ENCODE measurements at places on chromosomes 1 and 21.
A peak's percentile ranks its signal among the peaks of the same experiment; 100 is the strongest.

- DNase-seq: peak; percentile 3
These were observed 29.1 kb upstream of the KIAA0040 start for GRCh38 chr1:175221557-175222175.

DNA sequence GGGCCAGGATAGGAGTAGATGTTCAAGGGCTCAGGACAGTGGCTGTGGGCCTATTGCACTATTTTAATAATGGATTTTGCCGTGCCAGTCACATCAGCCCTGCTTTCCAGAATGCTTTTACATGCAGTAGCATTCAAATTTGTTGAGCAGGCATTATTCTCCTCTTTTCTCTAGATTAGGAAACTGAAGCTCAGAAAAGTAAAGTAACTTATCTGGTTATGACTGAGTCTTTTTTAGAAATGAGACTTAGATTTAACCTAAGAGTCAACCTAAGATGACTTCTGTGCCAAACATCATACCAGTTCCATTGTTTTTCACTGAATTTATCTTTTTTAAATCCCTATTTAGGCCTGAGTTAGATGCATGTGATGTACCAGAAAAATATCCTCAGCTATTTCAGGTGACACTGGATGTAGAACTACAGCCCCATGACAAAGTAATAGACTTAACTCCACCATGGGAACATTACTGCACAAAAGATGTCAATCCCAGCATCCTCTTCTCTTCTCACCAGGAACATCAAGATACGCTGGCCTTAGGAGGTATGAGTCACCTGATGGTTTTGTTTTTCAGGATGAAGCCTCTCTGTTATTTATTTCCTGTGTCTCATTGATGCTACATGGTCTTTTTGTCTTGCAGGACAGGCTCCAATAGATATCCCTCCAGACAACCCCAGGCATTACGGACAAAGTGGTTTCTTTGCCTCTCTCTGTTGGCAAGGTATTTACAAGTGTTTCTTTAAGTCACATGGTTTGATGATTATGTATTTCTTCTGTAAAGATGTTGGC, 31.4 kb upstream of the LEPR start:
- peak; percentile 2 for DNase-seq

- no peak for DNase-seq
These were observed 1.8 kb upstream of the PGLYRP4 start for GRCh38 chr1:153350321-153350957.

GRCh38 chr1:164695956-164696665, 137.1 kb downstream of the PBX1 start:
- peak; percentile 59 for DNase-seq

DNA sequence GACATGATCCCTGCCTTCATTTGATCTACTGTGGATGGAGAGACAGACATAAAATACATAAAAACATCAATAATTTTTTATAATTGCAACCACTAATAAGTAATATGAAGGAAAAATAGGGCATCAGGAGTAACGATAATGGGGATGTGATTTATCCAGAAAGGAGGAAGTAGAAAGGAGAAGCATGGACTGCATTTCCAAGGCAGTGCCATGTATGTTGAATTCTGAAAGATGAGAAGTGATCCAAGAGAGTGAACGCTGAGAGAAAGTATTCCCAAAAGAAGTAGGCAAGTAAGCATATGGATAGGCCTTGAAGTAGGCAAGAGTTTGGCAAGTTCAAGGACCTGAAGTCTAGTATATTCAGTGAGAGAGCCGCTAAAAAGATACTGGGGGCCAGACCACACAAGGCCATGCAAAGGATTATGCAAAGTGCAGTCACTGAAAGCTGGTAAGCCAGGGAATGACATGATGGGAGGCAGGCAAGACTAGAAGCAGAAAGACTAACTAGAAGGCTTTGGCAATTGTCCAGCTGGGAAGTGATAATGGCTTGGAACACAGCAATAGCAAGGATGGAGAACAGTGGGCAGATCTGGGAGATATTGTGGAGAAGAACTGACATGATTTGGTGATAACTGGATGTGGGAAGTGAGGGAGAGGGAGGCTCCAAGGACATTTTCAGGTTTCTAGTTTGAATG, 85.9 kb downstream of the TM2D1 start:
- peak; percentile 20 for DNase-seq

DNA sequence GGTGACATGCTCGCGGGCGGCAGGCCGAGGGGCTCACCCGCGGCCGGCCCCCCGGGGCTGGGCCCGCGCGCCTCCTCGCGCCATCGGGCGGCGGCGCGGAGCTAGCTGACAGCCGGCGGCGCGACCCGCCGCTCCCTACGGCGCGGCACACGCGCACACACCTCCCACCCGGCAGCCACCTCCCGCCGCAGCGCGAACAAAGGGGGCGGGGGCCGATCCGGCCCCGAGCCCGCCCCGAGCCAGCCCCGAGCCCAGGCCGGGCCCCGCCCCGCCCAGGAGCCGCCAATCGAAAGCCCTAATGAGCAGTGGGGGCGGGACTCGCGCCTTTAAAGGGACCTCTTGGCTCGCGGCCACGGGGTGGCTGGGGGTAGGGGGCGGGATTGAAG, at the start of gene KIF21B:
Gene KIF21B (minus strand): TSS at position 198 of the 386 bp plus-strand sequence. CDS start 331 bp downstream, outside the sequence.
- DNase-seq: peak; percentile 80

DNA sequence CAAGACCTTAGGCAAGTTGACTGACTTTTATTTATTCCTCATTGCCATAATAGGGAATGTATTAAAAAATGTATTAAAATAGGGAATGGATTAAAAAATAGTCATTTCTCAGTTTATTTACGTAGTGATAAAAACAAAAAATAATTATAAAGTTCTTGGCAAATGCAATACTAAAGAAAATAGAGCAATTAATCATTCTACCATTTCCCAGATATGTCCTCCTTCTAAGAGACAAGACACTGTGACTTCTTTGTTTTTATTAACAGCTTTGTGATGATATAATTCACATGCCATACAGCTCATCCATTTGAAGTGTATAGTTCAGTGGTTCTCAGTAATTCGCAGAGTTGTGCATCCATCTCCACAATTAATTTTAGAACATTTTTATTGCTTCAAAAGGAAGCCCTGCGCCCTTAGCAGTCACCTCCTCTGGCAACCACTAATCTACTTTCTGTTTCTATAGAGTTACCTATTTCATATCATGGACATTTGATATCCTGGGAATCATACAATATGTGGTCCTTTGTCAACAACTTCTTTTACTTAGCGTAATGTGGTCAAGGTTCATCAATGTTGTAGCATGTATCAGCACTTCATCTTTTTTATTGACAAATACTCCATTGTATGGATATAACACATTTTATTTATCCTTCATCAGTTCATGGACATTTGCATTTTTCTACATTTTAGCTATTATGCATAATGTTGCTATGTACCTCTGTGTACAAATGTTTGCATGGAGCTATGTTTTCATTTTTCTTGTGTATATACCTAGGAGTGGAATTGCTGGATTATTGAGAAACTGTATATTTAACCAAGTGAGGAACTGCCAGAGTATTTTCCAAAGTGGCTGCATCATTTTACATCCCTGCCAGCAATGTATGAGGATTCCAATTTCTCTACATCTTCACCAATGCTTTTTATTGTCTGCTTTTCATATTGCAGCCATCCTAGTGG, 5.6 kb downstream of the TBX19 start:
- no peak for DNase-seq

- peak; percentile 22 for DNase-seq
These were observed 24.1 kb downstream of the BCL9 start for GRCh38 chr1:147565189-147565980.

Measured in fibroblast of skin of right biceps (primary cell).